ENCODE measurements at places on chromosomes 2 and 18.

GRCh38 chr18:36451454-36452251 is 154.1 kb downstream of the FHOD3 start:
- DNase-seq, result no peak

DNA sequence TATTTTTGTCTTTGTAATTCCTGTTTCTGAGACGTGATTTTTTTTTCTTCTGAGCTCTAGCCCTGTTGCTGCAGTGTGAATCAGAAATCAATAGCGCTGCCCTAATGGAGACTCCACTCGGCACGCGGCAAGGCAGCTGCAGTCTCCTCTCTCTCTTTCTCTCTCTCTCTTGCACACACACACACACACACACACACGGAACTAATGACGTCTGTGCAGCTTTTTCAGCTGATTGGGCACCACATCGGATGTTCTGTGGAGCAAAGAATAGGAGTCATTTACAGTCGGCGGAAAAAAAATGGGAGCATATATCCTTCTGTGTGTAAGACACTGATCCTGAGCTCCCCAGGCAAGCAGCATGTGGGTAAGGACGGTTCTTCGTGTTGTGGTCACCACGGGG is 2.0 kb upstream of the MYT1L start:
- peak; percentile 77 for DNase-seq

DNA sequence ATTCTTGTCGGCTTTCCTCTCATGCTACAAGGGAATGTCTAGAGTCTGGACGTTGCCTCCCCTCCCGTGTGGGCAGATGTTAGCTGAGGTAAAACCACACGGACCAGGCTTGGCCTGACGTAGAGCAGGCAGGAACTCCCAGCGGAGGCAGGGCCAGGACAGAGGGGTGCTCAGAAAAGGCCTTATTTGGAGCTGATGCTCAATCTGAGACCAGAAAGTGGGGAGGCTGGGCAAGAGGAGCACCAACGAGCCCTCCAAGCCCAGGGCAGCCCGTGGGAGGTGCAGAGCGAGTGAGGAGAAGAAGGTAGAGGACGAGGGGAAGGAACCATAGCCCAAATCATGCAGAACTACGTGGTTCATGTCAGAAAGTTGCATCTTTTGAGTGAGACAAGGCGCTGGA is 9.0 kb downstream of the TEX51 start:
- no peak for DNase-seq

GRCh38 chr2:57443086-57443485 is 603.5 kb upstream of the VRK2 start:
- no peak for DNase-seq

- no peak for DNase-seq
Observed at GRCh38 chr2:178858896-178859625, 51.8 kb upstream of the TTN start.
